Memory B cell (primary cell): ENCODE measurements at places on chromosomes 2 and 18.
A peak's percentile ranks its signal among the peaks of the same experiment; 100 is the strongest.

GRCh38 chr2:71742953-71743601 lies 289.7 kb downstream of the DYSF start:
- DNase-seq: no peak
- H3K27me3 ChIP-seq: peaks cover 9% of the 10 kb centered on the region
- no peak overlapping the region for H3K4me3 ChIP-seq

GRCh38 chr2:162198239-162198638 lies 45.0 kb downstream of the FAP start:
- no peaks in the 10 kb centered on the region for H3K4me1 ChIP-seq
- H3K27ac ChIP-seq: no peak overlapping the region
- no peak overlapping the region for H3K4me3 ChIP-seq
- no peak for DNase-seq
- peaks cover 3% of the 10 kb centered on the region for H3K27me3 ChIP-seq

DNA sequence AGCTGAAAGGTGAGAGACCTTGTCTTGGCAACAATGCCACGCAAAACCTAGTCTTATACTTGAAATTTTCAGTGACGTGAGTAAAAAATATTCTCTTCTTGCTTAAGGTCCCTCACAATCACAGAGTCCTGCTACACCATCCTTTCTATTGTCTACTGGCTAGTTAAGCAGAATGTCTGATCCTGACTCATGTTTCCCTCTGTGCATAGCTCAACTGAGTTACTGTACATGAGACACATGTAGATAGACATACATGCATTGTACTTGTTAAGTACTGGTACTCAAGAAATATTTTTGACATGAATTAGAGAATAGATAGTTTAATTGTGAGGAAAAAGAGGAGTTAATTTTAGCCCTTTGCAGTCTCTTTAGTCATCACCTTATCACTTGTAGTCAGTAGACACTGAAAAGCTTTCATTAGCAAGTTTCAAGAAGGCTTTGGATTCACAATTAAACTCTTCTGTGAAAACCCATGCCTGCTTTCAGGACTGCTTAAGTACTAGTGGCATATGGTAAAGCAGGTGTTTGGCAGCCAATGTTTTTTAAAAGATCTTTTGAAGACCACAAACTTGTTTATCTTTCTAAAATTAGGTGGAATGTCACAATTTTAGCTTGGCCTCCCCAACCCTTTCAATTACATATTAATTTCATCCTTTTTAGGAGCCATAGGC lies 158.7 kb upstream of the CCDC150 start:
- peaks cover 24% of the 10 kb centered on the region for H3K27me3 ChIP-seq
- H3K4me3 ChIP-seq: no peak overlapping the region
- no peak for DNase-seq
- H3K36me3 ChIP-seq: no peaks in the 10 kb centered on the region
- no peak overlapping the region for H3K27ac ChIP-seq
- H3K4me1 ChIP-seq: no peaks in the 10 kb centered on the region

- H3K36me3 ChIP-seq: peaks cover 2% of the 10 kb centered on the region
- H3K4me3 ChIP-seq: no peak overlapping the region
- DNase-seq: no peak
- peaks cover 5% of the 10 kb centered on the region for H3K4me1 ChIP-seq
- H3K27ac ChIP-seq: no peak overlapping the region
These were observed 275 bp downstream of the HOXD8 start for GRCh38 chr2:176129813-176130146.

- H3K4me1 ChIP-seq: no peaks in the 10 kb centered on the region
- no peak for DNase-seq
- no peaks in the 10 kb centered on the region for H3K36me3 ChIP-seq
- H3K27ac ChIP-seq: no peak overlapping the region
These were observed 87.7 kb upstream of the HAAO start for GRCh38 chr2:42879913-42880737.

- H3K4me1 ChIP-seq: peaks cover 3% of the 10 kb centered on the region
- no peak for DNase-seq
- H3K27ac ChIP-seq: no peak overlapping the region
- peaks cover 16% of the 10 kb centered on the region for H3K27me3 ChIP-seq
These were observed 159.5 kb upstream of the ZNF516 start for GRCh38 chr18:76654577-76654976.

- H3K4me1 ChIP-seq: no peaks in the 10 kb centered on the region
- no peaks in the 10 kb centered on the region for H3K27me3 ChIP-seq
- DNase-seq: no peak
- no peaks in the 10 kb centered on the region for H3K36me3 ChIP-seq
- H3K27ac ChIP-seq: no peak overlapping the region
These were observed 97.3 kb upstream of the RGPD4 start for GRCh38 chr2:107729440-107729839.

DNA sequence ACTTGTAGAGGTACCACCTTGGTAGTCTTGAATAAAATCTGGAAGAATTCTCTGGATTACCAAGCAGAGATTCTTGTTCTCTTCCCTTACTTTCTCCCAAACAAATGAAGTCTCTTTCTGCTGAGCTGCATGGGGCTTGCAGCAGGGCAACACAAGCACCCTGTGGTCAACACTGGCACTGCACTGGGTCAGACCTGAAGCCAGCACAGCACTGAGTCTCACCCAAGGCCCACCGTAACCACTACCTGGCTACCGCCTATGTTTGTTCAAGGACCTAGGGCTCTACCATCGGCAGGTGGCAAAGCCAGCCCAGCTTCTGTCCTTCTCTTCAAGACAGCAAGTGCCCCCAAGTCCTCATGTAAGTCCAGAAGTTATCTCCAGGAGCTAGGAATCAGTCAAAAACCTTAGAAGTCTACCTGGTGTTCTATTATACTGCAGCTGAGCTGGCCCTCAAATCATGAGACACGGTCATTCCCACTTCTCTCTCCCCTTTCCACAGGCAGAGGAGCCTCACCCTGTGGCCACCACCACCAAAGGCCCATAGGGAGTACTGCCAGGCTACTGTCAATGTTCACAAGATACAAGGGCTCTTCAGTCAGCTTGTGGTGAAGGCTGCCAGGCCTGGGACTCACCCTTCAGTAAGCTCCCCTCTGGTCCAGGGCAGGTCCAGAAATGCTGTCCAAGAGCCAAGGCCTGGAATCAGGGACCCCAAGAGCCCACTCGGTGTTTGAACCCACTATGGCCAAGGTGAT lies 18.4 kb downstream of the VPS54 start:
- H3K27ac ChIP-seq: no peak overlapping the region
- H3K36me3 ChIP-seq: peaks cover 23% of the 10 kb centered on the region
- DNase-seq: no peak
- H3K27me3 ChIP-seq: no peaks in the 10 kb centered on the region
- H3K4me3 ChIP-seq: no peak overlapping the region

DNA sequence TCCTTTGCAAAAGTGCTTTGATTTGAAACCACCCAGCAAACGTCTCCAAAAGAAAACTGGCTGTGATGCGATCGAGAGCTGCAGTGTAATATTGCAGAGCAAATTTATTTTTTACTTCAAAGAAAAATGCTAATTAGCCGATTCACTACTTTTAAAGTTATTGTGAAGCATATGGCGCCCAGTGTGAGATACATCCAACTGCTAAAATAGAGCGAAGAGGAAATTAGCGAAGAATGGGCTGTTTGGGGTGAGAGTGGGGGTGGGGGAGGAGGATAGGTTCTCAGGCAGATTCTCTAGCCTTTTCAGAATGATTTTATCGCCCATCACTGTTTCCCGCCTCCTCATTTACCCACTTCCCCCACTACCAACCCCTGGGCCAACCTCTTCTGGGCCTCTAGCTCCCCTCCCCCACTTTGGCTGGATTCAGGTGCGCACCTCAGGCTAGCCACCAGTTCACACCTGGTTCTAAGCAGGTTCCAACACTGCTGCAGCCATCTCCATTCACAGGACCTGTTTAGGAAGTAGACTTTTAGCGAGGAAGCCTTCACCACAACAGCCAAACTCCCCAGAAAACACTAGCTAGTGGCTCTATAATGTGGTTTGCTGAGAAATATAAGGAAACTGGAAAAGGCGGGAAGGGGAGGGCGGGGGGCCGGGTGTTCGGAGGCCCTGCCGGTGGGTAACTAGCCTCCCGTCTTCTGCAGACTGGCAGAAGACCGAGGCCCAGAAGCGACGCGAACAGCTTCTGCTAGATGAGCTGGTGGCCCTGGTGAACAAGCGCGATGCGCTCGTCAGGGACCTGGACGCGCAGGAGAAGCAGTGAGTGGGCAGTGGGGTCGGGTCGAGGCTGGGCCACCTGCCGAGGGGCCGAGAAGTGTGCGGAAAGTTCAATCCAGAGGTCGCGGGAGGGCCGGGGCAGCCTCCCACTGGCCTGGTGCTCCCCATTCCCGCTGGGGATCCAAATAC lies 6.0 kb upstream of the OTX1 start:
- H3K4me1 ChIP-seq: peaks cover 13% of the 10 kb centered on the region
- no peak overlapping the region for H3K4me3 ChIP-seq
- H3K27ac ChIP-seq: no peak overlapping the region
- peaks cover 17% of the 10 kb centered on the region for H3K27me3 ChIP-seq
- DNase-seq: no peak

- H3K4me3 ChIP-seq: peak within 1 kb of the TSS; percentile 91
- peak; percentile 25 for DNase-seq
- peaks cover 34% of the 10 kb centered on the region for H3K4me1 ChIP-seq
These were observed at the start of gene OTX1 for GRCh38 chr2:63050334-63051041. Gene OTX1, plus strand, starts transcription at chr2:63050830. Its CDS starts 2,161 bp downstream, at chr2:63052991.

DNA sequence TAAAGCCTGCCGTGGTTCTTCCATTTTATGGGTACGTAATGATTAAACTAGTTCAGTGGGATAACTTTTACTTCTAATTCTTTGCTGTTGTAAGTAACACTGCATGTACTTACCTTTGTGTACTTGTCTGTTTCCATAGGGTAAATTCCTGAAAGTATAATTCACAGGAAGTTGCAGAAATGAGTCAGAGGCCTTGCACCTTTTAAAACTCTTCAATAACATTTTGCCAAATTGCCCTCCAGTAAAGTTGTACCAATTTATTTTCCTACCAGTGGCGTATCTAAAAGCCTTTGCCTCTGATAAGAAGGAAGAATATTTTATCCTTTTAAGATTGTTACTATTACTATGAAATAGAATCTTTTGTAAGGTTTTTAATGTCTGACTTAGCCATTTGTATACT lies 65.1 kb downstream of the CAB39 start:
- H3K27ac ChIP-seq: peak overlapping the region; percentile 52
- H3K36me3 ChIP-seq: peaks cover 23% of the 10 kb centered on the region
- no peak overlapping the region for H3K4me3 ChIP-seq
- no peak for DNase-seq
- H3K27me3 ChIP-seq: no peaks in the 10 kb centered on the region
- H3K4me1 ChIP-seq: peaks cover 27% of the 10 kb centered on the region

DNA sequence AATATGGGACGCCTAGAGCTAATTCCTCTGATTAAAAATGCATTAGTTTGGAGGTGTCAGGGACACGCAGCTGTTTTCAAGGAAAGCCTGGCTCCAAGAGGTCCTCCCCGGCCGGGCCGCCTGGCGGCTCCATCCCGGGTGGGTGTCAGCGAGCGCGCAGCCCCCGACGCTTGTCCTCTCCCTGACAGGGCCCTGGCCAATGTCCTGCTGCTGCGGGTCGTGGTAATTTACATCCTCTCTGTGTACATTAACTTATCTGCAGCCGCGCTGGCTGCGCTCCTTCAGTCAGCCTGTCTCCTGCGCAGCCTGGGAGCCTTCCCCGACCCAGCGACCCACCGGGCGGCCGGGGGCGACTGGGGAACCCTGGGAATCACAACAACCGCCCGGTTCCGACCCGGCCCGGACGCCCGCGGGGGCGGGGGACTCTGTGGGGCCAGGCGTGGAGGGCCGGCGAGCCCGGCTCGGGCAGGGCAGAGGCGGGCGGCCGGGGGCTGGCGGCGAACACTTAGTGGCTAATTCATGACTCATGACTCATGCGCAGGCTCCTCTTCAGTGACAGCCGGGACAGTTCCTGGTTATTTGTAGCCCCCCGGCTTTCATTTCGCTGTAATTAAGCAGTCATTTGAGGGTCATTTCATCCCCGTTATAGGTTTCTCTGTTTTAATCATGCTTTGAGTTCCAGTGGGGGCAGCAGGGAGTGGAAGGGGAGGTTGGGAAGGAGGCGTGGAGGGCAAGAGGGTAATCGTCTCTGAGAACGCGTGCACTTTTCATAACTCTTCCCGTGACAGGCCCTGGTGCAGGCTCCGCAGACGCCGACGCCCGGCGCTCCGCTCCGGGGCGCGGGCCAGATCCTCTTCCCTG lies 141.9 kb upstream of the CTAGE1 start:
- no peak overlapping the region for H3K4me3 ChIP-seq
- H3K4me1 ChIP-seq: no peaks in the 10 kb centered on the region
- no peaks in the 10 kb centered on the region for H3K36me3 ChIP-seq
- peaks cover 24% of the 10 kb centered on the region for H3K27me3 ChIP-seq
- H3K27ac ChIP-seq: no peak overlapping the region

- no peak overlapping the region for H3K4me3 ChIP-seq
- peaks cover 44% of the 10 kb centered on the region for H3K4me1 ChIP-seq
- no peaks in the 10 kb centered on the region for H3K36me3 ChIP-seq
- no peaks in the 10 kb centered on the region for H3K27me3 ChIP-seq
These were observed 83.6 kb downstream of the CDC42EP3 start for GRCh38 chr2:37587817-37588216.

GRCh38 chr2:696463-696862 lies 19.3 kb upstream of the TMEM18 start:
- peaks cover 18% of the 10 kb centered on the region for H3K4me1 ChIP-seq
- no peaks in the 10 kb centered on the region for H3K27me3 ChIP-seq
- H3K36me3 ChIP-seq: peaks cover 2% of the 10 kb centered on the region
- H3K4me3 ChIP-seq: no peak overlapping the region
- peak; percentile 70 for DNase-seq

DNA sequence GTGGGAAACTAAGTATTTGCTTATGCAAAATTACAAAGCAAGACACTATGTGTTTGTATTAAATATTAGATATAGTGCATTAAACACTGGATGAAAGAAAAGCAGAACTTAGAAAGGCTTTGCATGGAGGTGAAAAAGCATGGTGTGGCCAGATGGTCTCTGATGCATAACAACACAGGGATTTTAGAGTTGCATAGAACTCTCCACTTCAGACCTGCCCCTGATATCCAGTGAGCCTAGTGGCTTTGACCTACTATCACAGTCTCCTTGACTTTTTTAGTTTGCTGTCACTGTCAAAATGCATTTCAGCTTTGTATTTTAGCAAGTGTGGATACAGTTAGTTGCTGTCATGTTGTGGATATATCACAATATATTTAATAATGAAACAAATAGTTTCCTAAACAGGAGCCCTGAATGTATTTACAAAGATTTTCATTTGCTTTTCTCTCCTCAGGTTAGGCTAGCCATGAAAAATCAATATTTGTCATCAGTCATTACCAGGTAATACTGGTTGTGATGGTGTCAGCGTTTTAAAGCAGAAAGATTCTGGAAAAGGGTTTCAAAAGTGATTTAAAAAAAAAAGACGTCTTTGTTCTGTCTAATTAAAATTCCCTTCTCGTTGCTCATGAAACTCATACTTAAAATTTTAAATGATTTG lies 5.2 kb downstream of the CSRNP3 start:
- no peaks in the 10 kb centered on the region for H3K36me3 ChIP-seq
- H3K4me1 ChIP-seq: no peaks in the 10 kb centered on the region
- H3K27ac ChIP-seq: no peak overlapping the region
- H3K4me3 ChIP-seq: no peak overlapping the region

DNA sequence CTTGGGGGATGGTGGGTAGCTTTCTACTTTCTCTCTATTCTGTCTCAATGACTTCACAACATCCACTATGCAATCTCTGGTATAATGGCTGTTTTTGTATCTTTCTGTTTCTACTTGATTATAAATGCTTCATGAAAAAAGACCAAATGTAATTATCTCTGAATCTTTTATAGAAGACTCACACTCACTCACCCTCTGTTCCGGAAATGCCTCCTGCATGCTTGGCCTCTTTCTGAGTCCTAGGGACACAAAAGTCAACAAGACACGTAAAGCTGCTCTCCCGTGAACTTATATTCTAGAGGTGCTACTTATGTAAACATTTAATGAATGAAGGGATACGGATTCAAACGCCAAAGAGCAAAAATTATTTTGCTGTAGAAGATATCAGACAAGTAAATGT lies 502.2 kb upstream of the SOX11 start:
- DNase-seq: no peak
- H3K4me3 ChIP-seq: no peak overlapping the region
- H3K27ac ChIP-seq: no peak overlapping the region
